Posterior vena cava (tissue), 2 donors: ENCODE measurements at places on chromosomes 4 and X. TPM values are rescaled to one million over a fixed set of nuclear protein-coding genes. Genes with fewer than 3 reads are reported as not detected.

DNA sequence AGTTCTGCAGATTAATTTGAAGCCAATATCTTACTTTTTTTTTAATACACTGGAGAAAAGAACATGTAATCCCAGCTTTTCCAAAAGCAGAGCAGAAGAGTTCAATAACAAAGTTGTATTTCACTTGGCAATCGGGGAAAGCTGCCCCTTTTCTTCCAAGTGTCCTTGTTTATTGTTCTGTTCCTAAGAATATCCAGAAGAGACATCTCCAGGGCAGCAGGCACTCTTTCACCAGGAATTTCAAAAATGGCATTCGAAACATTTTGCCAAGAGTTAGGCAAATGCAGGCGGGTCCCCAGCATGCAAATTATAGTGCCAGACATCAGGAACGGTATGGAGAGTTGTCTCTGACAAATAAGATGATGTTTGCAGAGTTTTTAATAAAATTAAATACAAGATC lies 494.5 kb downstream of the BCOR start:
- no peak for DNase-seq

DNA sequence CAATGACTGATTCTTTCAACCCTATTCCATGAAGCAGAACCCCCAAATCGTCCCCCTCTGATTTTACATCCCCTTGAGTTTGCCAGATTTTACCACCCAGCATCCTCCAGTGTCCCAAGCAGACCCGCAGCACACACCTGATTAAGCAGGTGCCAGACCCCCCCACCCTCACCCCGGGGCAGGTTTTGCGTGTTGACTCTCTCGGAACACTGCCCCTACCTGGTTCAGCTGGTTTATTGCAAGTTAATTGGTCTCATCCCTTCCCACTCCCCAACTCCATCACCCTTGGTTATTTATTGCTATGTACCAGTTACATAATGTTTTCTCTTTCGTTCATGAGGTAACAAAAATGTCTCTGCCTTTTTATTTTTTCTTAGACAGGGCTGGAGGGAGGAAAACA lies 258.4 kb downstream of the BCOR start:
- no peak for DNase-seq

DNA sequence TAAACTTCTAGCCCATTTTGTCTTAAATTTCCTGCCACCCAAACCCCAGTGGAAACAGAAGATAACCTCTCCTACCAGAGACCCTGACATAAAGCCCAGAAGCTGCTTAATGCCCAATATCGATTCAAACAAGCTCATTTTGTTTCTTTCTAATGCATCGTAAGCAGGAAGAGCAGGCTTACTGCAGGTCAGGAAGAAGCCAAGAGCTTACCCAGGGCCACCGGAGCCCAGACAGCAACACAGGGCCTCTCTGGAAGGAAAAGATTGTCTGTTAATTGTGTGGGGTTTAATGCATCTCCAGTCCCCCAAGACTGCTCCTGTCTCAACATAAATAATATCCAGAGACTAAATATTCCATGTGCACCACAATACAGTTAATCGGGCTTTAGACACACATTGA lies 177.3 kb upstream of the NOCT start:
- DNase-seq = no peak

GRCh38 chr4:169582203-169582602 lies 30.2 kb downstream of the NEK1 start:
- DNase-seq = no peak

GRCh38 chrX:153864101-153864500 lies 21.9 kb downstream of the L1CAM start:
- peak; percentile 50 for DNase-seq

- no peak for DNase-seq
These were observed 116.7 kb downstream of the CPXCR1 start for GRCh38 chrX:88863726-88864125.

DNA sequence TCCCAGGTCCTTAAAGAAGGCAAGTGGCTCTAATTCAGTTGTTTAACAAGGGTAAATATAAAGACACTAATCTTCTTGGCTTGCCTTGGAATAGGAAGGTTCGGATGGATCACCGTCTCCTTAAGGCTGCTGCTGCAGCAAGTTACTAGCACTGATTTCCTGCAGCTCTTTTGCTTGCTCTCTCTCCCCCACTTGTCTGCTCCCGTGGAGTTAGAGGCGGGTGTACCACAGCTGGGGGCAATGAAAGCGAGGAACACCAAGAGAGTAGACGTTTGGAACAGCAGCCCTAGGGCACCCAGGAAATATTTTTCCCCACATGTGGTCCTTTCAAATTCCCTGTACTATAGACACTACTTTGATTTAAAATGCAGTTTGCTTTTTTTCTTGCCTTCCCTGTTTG lies 202.2 kb downstream of the SH2D1A start:
- no peak for DNase-seq

DNA sequence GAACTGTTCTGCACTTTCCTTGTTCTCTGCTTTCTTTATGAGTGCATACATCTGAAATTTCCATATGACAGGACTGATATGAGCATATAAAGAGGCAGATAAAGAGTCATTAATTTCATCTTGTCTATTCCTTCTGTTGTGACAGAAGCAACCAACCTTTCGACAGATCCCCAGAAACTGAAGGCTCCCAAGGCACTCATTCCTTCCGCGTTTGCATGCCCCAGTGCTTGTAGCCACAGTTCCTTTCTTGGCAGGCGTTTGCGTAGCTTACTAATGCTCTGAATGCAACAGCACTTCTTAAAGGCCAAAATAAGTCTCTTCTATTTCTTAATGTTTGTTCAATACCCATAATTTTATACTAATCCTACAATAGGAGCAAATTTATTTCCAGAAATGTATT lies 94.0 kb upstream of the TBL1X start:
- no peak for DNase-seq

Gene KCTD8
- total RNA-seq = 0.60 TPM

Gene SEPSECS
- total RNA-seq = 5.8 TPM
